NCI-H446 treated with DMSO at 0.1 percent for 48 hours (cell line): ENCODE measurements at places on chromosomes 6 and 20.

- DNase-seq: no peak
These were observed 84.1 kb downstream of the C6orf52 start for GRCh38 chr6:10610289-10610688.

GRCh38 chr20:24950836-24951525 lies 1.9 kb downstream of the CST7 start:
- no peak for DNase-seq

DNA sequence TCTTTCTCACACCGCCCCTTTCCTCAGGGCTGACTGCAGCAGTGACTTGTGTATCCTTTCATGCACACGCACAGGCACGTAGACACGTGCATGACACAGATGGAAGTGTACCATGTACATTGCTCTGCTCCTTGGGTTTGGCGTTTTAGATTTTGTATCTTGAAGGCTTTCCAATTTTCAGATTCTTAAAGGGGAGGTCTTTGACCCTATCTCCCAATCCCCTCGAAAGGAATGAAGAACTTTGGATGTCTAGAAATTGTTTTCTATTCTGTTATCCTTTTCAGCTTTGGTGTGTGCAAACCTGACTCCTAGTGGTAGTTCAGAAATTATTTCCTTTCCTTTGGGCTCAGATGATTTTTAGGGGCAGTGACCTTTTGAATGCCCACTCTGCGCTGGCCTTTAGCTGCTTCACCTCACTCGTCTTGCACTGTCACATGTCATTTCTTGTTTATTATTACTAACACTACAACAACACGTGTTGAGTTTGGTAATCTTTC lies 63.0 kb downstream of the HIVEP1 start:
- no peak for DNase-seq

- no peak for DNase-seq
These were observed 4.5 kb upstream of the CD109 start for GRCh38 chr6:73691512-73691911.

DNA sequence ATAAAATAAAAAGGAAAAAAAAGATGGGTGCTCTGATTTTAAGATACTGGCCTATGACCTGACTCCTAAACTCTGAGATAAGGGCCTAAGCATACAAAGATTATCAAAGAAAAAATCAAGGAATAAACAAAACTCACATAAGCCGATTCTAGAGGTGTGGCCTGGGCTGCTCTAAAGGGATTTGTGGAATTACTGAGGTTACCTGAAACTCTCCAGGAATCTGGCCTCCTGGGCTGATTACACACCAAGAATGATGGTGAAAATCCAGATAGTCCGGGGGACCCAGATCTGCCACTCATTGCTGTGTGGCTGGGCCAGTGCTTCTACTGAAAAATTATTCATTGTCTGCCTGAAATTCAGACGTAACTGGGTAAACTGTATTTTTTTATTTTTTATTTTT lies 122.7 kb upstream of the RNF24 start:
- DNase-seq: no peak

GRCh38 chr20:53330601-53331140 lies 263.0 kb downstream of the ZNF217 start:
- DNase-seq: no peak
